ENCODE measurements at places on chromosomes 11 and 22.

DNA sequence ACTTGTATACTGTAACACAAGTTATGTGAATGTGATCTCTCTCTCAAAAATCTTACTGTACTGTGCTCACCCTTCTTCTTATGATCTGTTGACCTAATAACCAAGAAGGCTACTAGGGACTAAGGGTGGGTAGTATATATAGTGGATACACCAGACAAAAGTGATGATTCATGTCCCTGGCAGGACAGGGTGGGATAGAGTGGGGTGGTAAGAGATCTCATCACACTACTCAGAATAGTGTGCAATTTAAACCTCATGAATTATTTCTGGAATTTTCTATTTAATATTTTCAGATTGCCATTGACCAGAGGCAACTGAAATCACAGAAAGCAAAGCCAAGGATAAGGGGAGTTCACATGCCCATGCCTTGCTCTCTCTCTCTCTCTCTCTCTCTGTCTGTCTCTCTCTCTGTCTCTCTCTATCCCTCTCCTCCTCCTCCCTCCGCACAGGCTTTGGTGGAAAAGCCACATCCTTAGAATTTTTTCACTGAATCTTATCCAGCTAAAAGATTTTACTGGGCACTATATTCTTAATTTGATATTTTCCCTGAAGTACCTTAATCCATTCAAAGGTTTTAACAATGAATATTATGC, 12.0 kb upstream of the STK33 start:
- DNase-seq = no peak

GRCh38 chr11:58905721-58906547, 33.4 kb upstream of the GLYATL1 start:
- no peak for DNase-seq

DNA sequence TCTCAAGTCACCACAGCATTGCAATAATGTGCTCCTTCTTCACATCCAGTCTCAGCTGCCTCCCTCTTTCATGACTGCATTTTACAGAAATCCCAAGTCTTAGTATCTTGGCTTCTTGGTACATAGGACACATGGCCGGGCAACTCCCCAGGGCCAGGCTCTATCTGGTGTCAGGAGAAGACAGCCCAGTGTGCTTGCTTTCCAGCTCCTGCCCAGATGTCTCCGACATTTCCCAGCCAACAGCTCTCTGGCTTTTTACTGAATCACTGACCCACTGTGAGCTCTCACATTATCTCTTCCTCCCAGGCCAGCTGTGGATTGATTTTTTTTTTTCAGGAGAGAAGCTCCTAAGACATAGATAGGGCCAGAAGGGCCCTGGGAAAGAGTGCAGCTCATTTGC, 346.0 kb upstream of the C11orf87 start:
- DNase-seq = no peak

DNA sequence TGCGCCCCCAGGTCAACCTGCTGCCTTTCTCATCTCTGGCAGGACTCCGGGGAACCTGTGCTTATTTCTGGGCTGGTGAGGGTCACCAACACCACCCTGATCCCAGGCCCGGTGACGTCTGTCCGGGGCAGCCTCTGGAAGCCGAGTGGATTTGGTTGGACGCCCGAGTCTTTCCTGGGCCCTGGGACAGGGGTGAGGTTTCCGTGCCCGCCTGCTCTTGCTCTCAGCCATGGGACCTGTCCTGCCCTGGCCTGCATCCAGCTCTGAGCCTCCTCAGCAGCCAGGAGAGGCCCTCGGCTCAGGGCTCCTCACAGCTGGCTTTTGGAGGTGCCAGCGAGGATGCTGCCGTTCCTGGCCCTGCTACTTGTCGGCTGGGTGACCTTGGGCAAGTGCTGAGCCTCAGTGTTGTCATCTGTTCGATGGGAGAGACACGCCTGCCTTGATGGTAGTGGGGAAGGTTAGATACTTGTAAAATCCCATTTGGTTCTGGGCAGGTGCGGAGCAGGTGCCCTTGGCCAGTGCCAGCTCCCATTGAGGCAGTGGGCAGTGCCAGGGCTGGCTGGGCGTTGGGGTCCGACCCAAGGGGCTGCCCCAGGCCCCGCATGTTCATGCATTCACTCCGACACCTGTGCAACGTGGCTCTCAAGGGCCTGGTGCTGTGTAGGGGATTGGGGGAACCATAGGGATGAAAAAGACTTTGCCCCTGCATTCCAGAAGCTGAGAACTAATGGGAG, 58.9 kb upstream of the THY1 start:
- no peak for DNase-seq

- DNase-seq = no peak
Measured at GRCh38 chr11:65726660-65727059, 6.1 kb upstream of the RNASEH2C start.

DNA sequence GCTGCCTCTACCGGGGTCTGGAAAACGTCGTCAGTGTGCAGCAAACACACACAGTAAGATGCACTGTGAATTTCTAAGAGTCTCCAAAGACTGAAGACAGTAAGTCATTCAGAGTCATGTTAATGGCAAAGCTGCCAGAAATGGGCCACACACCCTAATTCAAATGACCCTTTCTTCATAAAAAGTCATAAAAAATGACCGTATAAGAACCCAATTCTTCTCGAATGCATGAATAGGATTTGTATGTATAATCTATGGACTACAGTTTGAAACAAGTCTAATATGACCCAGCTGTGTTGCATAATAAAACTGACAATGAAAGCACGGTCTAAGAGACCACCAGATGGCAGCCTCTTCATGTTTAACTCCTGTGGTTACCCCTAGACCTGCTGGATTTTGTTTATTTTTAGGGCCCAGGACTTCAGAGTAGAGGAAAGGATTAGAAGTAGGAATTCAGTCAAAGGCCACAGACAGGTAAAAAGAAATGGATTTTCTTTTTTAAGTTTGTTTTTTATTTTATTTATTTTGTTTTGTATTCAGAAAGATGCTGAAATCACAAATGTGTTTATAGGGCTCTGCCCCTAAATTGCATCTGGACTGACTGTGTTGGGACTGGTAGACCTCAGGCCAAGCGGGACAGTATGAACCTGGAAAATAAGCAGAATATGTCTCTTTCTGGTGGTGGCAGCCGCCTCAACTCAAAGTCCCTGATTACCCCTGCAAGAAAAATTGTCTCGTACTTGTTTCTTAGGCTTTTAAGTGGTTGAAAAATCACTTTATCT, 32.1 kb upstream of the SLC5A12 start:
- no peak for DNase-seq

GRCh38 chr11:123719452-123719851, 22.0 kb downstream of the ZNF202 start:
- DNase-seq = no peak

DNA sequence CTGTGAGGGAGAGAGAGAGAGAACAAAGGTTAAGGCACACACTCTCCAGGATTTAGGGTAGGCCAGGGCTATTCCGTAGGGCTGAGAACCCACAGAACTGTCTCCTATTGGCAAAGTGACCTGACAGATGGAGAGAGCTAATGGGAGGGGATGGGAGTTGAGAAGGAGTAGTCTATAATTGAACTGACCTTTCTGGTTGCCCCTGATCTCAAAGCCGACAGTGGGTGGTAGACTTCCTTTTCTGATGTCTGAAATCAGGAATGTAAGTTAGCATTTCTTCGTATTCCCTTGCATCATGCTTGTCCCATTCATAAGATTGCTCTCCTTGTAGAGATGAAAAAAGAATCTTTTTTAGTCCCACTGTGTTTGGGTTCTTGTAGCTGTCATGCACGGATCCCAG, 210.1 kb downstream of the NTM start:
- no peak for DNase-seq

DNA sequence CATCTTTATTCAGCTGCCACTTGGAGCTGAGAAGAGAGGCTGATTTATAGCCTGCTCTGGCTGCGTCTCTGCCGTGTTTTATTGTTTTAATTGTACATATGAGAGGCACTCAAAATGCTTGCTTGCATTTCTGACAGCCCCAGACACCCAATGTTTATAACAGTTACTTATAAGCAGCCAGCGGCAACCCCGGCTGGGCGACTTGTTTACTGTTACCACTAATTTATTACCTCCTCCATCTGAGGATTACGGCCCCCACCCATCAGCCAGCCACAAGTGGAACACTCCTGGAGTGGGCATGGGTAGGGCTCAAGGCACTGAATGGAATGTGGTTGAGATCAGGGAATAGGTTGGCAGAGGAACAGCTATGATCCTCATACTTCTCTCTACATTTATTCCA, 61.2 kb downstream of the CLPB start:
- DNase-seq = no peak

DNA sequence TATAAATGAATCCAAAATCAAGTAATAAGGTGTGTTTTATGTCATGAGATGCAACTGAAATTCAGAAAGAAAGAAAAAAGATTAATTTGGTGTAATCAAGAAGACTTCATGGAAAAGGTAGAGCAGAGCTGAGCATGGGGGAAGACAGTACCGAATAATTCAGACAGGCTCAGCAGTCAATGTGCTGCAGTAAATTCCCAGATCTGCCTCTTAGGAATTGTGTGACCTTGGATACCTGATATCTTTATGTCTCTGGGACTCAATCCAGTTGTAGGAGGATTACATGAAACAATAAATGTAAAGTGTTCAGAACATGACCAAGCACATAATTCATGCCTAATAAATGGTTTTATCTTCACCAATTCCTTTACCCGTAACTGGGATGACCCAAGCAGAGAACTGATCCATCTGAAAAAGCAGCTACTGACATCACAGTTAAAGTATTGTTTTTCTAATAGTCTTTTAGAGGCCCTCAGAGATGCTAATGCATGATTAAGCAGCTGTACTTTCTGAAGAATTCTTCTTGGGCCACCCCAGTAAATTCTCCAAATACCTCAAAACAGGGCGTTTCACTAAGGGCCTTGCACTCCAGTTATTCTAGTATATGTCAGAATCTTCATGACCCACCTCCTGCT, 7.8 kb downstream of the MS4A12 start:
- no peak for DNase-seq

DNA sequence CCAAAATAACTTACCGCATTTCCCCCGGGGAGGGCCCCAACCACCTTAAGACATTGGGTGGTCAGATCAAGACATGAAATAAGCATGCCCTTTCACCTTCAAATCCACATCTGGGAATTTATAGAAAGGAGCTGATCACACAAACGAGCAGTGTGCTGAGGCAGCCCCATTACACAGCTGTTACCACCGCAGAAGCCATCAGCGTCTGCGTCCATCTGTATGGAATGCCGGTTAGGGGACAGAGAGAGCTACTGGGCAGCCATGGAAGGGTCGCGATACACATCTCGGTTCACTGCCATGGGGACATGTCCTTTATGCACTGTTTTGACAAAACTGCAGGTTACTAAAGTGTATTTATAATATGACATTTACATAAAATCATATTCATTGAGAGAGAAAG, 105.1 kb upstream of the LMO1 start:
- no peak for DNase-seq

All from H54 (cell line).